ENCODE measurements at places on chromosomes 16 and 17. TPM values are rescaled to one million over a fixed set of nuclear protein-coding genes. Genes with fewer than 3 reads are reported as not detected.
A peak's percentile ranks its signal among the peaks of the same experiment; 100 is the strongest.

SLFN11 gene
- 6.3 TPM for total RNA-seq

TCAP gene
- 0.90 TPM for total RNA-seq

DNA sequence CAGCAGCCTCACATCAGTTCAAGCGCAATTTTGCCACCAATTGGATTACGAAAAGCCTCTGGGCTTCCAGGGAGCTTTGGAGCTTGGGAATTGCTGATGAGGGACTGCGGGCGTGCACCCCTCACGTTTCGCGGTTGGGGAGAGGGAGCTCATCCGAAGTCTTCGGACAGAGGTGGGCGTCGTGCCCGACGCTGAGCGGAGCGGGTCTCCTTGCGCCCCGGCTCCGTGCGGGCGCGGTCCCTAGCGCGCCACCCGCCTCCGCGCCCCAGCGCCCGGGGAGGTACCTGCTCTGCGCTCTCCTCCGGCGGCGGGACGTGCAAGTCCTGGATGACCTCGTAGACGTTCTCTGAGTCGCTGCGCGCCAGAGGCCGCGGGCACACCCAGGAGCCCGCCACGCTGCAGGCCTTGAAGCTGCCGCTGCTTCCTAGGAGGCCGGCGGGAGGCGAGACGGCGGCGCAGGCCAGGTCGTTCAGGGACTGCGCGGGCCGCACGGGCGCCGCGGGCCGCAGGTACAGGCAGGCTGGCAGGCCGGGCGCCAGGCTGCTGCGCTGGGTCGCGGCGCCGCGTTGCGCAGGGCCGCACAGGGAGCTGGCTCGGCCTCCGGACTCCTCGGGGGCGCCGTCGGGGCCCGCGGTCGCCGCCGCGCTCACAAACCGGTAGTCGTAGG lies 3.2 kb downstream of the ARHGAP27 start:
- peak; percentile 69 for DNase-seq
- H3K4me3 ChIP-seq, result no peak overlapping the region
- peaks cover 35% of the 10 kb centered on the region for H3K27me3 ChIP-seq
- no peaks in the 10 kb centered on the region for H3K36me3 ChIP-seq

OR2C1 gene
- total RNA-seq, result not detected

DNA sequence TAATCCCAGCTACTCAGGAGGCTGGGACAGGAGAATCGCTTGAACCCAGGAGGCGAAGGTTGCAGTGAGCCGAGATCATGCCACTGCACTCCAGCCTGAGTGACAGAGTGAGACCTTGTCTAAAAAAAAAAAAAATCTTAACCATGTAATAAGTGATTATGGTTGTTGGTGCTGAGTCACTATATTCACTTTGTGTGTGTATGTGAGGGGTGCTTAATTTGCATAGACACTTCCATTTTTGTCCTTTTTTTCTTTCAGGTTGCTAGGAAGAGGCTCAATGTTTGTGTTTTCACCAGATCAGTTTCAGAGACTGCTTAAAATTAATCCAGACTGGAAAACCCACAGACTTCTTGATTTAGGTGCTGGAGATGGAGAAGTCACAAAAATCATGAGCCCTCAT lies 18.2 kb downstream of the METTL9 start:
- no peak overlapping the region for H3K4me3 ChIP-seq
- no peaks in the 10 kb centered on the region for H3K27me3 ChIP-seq
- no peaks in the 10 kb centered on the region for H3K36me3 ChIP-seq
- H3K4me1 ChIP-seq, result peaks cover 3% of the 10 kb centered on the region

GRCh38 chr16:4318451-4318910 lies 2.6 kb downstream of the GLIS2 start:
- peak overlapping the region; percentile 93 for H3K27ac ChIP-seq
- no peaks in the 10 kb centered on the region for H3K36me3 ChIP-seq
- peaks cover 55% of the 10 kb centered on the region for H3K4me1 ChIP-seq
- no peak overlapping the region for H3K4me3 ChIP-seq
- no peak for DNase-seq

- no peak overlapping the region for H3K27ac ChIP-seq
- DNase-seq, result peak; percentile 4
- H3K36me3 ChIP-seq, result no peaks in the 10 kb centered on the region
- H3K4me1 ChIP-seq, result no peaks in the 10 kb centered on the region
- H3K4me3 ChIP-seq, result no peak overlapping the region
Measured at GRCh38 chr16:84481051-84481735, 23.3 kb downstream of the MEAK7 start.

CA5A gene
- total RNA-seq, result 1.7 TPM

DNA sequence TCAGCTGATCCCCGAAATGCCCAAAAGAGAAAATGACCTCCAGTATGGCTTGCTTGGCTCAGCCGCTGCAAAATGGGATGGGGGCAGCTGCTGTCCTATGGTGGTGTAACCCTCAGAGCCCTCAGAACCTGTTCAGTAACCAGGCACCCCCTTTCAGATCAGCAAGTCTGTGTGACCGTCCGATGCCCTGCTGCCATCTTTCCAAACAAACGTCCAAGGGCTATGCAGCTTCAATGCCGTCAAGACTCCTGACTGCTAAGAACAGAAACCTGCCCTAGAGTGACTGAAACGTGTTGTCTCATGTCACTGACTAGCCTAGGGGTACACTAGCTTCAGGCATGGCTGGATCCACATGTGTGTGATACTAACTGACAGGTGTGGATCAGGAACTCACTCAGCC lies 70.4 kb downstream of the GNAO1 start:
- H3K27ac ChIP-seq, result no peak overlapping the region
- H3K4me1 ChIP-seq, result peaks cover 29% of the 10 kb centered on the region
- H3K27me3 ChIP-seq, result no peaks in the 10 kb centered on the region
- H3K36me3 ChIP-seq, result no peaks in the 10 kb centered on the region
- H3K4me3 ChIP-seq, result no peak overlapping the region
- DNase-seq, result no peak

DLX4 gene
- total RNA-seq, result 0.32 TPM

DNA sequence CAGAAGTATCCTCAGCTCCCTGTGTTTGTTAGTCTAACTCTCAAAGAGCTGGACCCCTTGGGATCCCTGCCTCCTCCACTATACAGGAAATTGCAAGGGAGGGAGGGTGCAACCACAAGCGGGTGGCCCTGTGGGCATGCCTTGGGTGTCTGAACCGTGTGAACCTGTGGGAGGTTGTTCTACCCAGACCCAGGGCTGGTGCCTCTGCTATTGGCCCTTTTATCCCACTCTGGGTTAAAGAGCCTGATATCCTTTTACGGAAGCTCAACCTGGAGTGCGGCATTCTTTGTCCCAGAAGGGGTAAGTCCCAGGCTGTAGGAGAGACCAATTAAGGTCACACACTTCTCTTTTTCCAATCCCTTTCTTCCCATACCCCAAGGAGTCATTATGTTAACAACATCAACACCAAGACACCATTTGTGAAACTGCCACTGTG lies 53.4 kb downstream of the ARSG start:
- no peaks in the 10 kb centered on the region for H3K36me3 ChIP-seq
- H3K27ac ChIP-seq, result no peak overlapping the region
- H3K4me3 ChIP-seq, result no peak overlapping the region
- no peaks in the 10 kb centered on the region for H3K4me1 ChIP-seq
- no peak for DNase-seq

- H3K36me3 ChIP-seq, result no peaks in the 10 kb centered on the region
- H3K4me3 ChIP-seq, result no peak overlapping the region
- H3K27me3 ChIP-seq, result no peaks in the 10 kb centered on the region
- no peak for DNase-seq
- no peak overlapping the region for H3K27ac ChIP-seq
Measured at GRCh38 chr16:89168381-89169189, 3.0 kb upstream of the CDH15 start.

DNA sequence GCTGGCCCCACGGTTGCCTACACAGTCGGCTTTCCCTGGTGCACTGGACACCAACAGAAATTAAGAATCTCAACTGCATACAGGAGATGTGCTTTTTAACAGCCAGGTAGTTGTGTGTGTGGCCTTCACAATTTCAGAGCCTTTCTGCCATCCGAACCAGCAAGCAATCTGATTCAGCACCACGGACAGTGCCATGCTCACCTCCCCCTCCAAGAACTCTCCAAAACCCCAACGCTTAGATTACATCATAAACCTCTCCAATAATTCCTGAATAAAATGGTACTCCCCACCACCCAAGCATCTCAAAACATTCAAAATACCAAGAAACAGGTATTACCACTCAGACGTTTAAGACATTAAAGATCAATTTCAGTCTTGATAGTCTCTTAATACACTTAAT lies 31.8 kb downstream of the USP7 start:
- no peaks in the 10 kb centered on the region for H3K27me3 ChIP-seq
- no peak overlapping the region for H3K27ac ChIP-seq
- no peak overlapping the region for H3K4me3 ChIP-seq
- H3K4me1 ChIP-seq, result no peaks in the 10 kb centered on the region
- no peaks in the 10 kb centered on the region for H3K36me3 ChIP-seq

- H3K27ac ChIP-seq, result peak overlapping the region; percentile 56
- no peak overlapping the region for H3K4me3 ChIP-seq
- no peaks in the 10 kb centered on the region for H3K36me3 ChIP-seq
- H3K4me1 ChIP-seq, result no peaks in the 10 kb centered on the region
Measured at GRCh38 chr17:60249290-60249826, 99.6 kb downstream of the CA4 start.

KCNH6 gene
- total RNA-seq, result 0.33 TPM

WRAP53 gene
- 3.8 TPM for total RNA-seq

- DNase-seq, result peak; percentile 23
- no peaks in the 10 kb centered on the region for H3K36me3 ChIP-seq
- H3K27ac ChIP-seq, result peak overlapping the region; percentile 73
- peak overlapping the region; percentile 75 for H3K4me3 ChIP-seq
- no peaks in the 10 kb centered on the region for H3K4me1 ChIP-seq
Measured at GRCh38 chr16:15650698-15651171, 690 bp downstream of the NDE1 start.

DNA sequence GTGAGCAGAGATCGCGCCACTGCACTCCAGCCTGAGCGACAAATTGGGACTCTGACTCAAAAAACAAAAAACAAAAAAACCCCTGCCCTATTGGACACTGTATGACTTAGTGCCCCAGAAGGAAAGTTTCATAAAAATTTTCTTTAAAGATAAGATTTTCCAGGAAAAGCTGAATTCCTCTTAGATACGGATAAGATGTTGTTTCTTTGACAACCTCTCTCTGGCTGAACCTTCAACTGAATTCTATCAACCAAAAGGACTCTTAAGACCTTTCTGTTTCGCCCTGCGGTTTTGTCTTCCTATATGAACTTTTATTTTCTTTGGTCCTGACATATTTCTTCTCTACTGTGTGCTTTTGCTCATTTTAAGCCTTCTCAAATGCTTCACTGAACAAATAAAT lies 35.8 kb downstream of the CPPED1 start:
- no peak for DNase-seq
- no peak overlapping the region for H3K27ac ChIP-seq
- H3K36me3 ChIP-seq, result no peaks in the 10 kb centered on the region
- no peaks in the 10 kb centered on the region for H3K4me1 ChIP-seq
- no peaks in the 10 kb centered on the region for H3K27me3 ChIP-seq

GRCh38 chr16:169014-169413 lies 3.2 kb downstream of the HBM start:
- no peak for DNase-seq
- peaks cover 55% of the 10 kb centered on the region for H3K27me3 ChIP-seq
- H3K27ac ChIP-seq, result no peak overlapping the region
- no peak overlapping the region for H3K4me3 ChIP-seq
- H3K4me1 ChIP-seq, result no peaks in the 10 kb centered on the region

KRTAP2-2 gene
- total RNA-seq, result not detected

GRCh38 chr17:60284709-60285108 lies 107.2 kb downstream of the USP32 start:
- no peak overlapping the region for H3K4me3 ChIP-seq
- no peaks in the 10 kb centered on the region for H3K4me1 ChIP-seq
- H3K36me3 ChIP-seq, result no peaks in the 10 kb centered on the region

GRCh38 chr16:10878328-10878643 lies 1.3 kb downstream of the CIITA start:
- H3K27me3 ChIP-seq, result peaks cover 74% of the 10 kb centered on the region
- no peaks in the 10 kb centered on the region for H3K36me3 ChIP-seq
- no peak overlapping the region for H3K4me3 ChIP-seq

KIF2B gene
- total RNA-seq, result not detected

Measured in hepatocyte (in vitro differentiated cells).